DMS 273 treated with DMSO at 0.1 percent for 48 hours (cell line): ENCODE measurements at places on chromosomes 13 and 19.

DNA sequence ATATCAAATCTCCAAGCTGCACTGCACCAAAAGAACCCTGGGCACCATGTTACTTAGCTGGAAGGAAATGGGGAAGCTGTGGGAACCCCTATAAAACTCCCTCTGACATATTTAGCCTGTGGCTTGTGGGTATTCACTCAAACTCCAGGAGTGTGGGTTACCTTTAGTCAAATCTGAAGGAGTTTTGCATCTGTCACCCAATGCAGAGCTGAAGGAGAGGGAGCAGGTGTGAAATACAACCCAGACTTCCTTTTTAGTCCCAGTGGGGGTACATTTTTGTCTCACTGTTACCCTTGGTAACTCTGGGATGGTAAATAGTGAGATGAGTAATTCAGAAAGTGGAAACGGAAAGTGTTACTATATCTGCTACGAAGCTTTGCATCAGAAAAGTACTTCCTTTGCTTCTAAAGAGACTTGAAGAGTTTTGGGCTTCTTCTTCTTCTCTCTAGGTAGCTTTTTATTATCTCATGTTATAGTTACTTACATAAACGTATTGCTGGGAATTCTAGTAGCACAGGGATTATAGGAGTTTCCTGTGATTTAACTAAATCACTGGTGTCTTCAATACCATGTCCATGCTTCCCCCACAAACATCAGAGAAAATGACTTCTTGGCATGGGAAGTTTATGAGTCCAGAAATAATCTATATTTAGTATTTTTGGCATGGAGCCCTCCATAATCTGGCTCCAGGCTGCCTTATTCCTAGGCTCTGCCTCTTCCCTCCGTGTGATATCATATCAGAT is 105.9 kb downstream of the AKAP11 start:
- DNase-seq, result no peak

- DNase-seq, result no peak
Observed at GRCh38 chr13:82688400-82688994, 1193.8 kb downstream of the SLITRK1 start.

DNA sequence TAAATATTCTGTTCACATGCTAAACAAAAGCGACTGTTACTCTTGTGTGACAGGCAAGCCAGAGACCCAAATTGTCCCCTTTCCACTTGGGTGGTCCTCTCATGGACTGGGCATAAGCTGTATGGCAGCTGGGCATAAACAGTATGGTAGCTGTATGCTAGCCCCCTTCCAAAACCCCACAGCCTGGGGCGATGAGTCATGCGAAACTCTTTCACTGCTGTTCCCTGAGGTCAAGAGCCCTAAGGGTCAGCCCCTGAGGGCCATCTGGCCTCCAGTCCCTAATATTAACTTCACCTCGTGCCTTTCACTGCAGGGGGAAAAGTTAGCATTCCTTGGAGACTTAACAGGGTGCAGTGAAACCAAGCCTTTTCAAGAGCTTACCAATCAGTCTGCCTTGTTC is 45.6 kb upstream of the ZNF562 start:
- no peak for DNase-seq

DNA sequence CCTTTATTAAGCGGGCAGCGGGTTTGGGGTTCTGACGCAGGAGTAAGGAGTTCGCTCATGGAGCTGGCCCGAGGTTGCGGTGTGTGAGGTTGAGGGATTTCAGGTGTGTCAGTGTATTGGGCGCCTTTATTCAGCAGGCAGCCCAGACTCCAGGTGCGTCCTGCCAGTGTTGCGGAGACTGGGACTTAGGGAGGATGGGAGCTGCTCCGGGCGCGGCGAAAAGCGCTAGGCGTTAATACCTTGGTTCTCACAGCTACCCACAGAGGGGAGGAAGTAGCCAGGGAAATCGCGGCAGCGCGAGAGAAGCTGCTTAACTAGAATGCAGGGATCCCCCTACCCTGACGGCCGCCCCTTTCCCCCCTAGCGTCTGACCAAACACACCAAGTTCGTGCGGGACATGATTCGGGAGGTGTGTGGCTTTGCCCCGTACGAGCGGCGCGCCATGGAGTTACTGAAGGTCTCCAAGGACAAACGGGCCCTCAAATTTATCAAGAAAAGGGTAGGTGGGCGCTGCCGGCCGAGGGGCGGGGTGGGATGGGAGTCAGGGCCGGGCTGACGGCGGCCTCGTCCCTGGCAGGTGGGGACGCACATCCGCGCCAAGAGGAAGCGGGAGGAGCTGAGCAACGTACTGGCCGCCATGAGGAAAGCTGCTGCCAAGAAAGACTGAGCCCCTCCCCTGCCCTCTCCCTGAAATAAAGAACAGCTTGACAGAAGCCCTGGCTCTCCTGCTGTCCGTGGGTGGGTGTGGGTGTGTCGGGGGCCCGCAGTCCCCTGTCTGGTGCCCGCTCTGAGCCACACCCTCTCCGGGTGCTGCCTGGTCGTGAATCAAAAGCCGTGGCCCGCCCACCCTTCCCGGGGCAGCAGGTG is 1.1 kb downstream of the RPL36 start:
- DNase-seq, result peak; percentile 64

DNA sequence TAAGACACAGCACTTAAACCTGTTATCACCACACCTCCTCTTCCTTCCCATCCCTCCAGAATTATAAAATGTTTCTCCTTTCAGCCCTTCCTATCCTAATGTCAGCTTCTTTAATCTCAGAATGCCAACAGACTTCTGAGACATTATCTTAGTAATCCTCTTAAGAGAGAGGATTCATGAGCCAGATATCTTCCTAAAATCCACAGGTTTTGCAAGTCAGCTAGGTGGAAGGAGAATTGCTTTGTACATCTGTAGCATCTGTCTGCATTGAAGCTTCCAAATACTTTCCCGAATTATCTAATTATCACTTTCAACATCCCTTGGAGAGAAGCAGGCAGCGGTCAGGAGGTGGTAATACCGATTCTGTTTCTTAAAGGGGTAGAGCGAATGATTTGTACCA is 179.1 kb downstream of the DCT start:
- no peak for DNase-seq

GRCh38 chr19:48997972-48998371 is 4.3 kb downstream of the RUVBL2 start:
- DNase-seq, result peak; percentile 27

GRCh38 chr13:113589251-113589960 is 4.9 kb downstream of the TFDP1 start:
- DNase-seq, result no peak

DNA sequence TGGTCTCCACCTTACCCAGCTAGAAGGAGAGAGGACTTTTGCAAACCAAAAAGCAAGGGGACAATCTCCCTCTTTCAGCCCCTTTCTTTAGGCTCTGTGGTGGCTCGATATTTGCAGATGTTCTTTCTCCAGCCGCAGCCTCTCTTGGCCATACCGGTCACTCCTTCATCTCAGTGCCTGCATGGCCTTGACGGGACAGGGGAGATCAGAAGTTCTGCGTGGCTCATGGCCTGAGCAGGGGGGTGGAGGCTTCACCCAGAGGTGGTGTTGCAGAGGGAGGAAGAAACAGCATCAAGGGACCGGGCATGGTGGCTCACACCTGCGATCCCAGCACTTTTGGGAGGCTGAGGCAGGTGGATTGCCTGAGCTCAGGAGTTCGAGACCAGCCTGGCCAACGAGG is 53.2 kb downstream of the MYO9B start:
- DNase-seq, result no peak

DNA sequence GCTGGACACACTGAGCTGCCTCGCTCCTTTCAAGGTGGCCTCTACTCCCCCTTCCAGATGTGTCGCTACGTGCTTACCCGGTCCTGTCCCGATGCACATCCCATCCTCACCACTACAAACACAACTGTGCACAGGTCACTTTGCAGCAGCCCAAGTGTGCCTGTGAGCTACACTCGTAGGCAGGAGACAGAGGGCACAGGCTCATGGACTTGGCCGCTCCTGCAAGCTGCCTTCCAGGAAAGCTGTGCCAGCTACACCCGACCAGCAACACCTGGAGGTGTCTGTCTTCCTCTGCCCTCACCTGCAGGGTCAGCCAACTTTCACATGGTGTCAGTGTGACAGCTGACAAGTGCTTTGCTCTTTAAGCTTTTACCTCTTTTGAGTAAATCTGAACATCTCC is 15.4 kb downstream of the CARS2 start:
- no peak for DNase-seq

DNA sequence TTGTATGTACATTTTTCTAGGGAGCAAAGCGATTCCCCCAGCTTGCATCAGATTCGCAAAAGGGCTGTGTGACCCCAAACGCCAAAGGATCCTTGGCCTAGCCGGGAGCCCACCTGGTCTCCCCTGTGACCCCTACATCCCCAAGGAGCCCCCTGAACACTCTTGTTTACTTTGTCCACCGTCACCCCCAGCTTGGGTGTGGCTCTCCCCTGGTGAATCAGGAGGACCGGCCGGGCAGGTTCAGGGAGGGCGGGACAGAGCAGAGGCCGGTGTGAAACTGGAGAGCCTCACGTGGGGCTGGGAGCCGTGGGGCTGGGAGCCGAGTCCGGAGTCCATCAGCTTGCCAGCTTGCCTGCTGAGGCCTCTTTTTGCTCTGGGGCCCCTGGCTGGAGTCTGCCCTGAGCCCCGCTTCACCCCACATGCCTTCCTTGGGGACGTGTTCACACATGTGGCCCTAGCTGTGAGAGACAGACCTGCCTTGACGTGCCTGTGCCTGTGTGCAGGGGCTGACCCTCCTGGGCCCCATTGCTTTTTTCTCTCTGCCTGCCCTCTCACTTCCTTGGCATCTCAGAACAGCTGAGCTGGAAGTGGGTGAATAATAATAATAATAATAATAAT is 2.0 kb downstream of the ITPKC start:
- no peak for DNase-seq
